ENCODE measurements at places on chromosomes 13 and 19.

DNA sequence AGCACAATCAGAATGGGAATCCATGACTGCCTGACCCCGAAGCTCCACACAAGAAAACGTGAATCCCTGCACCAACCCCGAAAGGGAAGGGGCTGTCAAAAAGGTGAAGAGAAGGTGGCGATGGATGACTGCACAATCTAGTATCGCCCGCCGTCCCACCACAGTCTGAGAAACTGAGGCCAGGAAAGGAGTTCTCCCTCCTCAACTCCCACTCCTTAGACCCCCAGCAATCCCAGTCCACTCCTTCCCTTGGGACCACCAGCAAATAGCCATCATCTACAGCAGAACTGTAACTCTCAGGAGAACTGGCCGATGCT, 451 bp downstream of the NOSIP start:
- no peak for DNase-seq

DNA sequence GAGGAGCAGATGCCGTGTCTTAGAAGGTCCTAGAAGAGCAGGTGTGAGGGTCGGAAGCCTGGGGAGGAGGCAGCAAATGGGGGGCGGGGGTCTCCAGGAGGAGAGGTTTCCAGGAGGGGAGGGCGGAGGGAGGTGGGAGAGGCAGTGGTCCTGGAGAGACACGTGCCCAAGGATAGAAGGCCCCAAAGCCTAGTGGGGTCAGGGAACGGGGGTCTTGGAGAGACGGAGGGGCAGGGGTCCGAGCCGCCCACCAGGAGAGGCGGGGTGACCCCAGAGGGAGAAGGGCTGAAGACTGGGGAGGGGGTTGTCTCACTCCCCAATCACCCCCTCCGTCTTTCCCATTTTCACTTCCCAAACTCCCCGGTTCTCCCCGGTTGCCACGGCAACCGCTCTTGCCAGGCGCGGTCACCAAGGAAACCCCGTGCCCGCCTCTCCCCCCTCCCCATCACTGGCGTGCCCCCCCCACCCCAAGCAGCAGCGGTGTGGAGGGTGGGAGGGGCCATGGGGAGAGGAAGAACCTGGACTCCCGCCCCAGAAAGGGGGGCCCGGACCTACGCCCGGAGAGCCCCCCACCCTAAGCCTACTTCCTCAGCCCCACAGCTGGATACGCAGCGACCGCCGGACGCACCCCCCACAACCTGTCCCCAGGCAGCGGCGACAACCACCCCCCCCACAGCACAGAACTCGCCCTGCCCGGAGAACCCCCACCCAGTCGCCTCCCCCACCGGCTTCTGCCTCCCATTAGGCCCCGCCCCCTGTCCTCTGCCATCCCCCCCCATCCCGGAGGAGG, 988 bp downstream of the LRRC4B start:
- DNase-seq, result no peak

- no peak for DNase-seq
Measured at GRCh38 chr13:66689628-66690027, 540.5 kb downstream of the PCDH9 start.

GRCh38 chr19:40445780-40446262, 1.7 kb upstream of the SERTAD3 start:
- DNase-seq, result no peak

DNA sequence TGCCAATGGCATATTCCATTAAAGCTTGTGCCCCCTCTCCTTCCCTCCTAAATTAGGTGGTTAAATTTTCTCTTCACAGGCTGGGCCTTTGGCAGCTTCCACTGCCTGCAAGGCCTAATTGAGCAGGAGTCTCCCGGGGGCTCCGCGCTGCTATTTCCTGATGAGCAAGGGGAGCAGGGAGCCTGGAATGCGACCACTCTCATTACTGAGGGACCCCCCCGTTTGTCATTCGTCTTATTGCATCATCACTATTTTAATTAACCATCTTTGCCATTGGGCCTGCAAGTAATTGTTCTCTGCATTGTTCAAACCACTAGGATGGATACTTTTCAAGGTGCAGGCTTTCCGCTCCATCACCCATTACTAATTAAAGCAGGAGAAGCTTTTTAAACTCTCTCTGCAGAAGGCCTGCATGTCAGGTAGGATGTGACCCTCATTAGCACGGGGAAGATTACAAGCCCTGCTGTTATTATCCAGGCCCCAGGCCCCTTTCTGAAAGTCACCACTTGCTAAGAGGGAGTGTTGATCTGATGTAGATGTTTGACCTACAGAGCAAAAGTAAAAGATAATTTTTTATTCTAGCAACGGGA, 142.3 kb downstream of the OXGR1 start:
- DNase-seq, result no peak

GRCh38 chr19:29804493-29804892, 7.3 kb upstream of the CCNE1 start:
- DNase-seq, result no peak

GRCh38 chr19:50803633-50804419, 13.6 kb downstream of the ACP4 start:
- no peak for DNase-seq

DNA sequence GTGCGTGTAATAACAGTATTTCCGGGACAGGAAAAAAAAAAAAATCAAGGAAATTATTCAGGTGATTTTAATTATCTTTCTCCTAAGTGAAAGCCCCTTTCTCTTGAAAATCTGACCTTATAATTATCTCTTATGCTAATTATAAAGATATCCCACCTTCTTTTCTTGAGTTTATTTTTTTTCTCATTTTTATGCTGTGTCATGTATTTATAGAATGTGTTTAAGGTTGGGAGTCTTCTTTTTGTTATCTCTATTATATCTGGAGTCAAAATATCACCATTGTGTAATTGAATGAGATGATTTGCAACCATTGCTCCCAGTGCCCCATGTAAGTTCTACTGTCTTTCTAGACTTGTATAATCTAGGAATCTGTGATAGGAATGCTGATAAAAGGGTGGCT, 3.0 kb downstream of the TMEM255B start:
- no peak for DNase-seq

GRCh38 chr19:3142292-3142670, 6.4 kb downstream of the GNA15 start:
- no peak for DNase-seq

- DNase-seq, result peak; percentile 70
Measured at GRCh38 chr19:31502536-31503170, 153.4 kb upstream of the TSHZ3 start.

- DNase-seq, result no peak
Measured at GRCh38 chr19:15337202-15337601, 4.9 kb upstream of the BRD4 start.

- DNase-seq, result no peak
Measured at GRCh38 chr19:11382898-11383705, 1.0 kb downstream of the EPOR start.

- DNase-seq, result no peak
Measured at GRCh38 chr13:99725644-99726043, 224.4 kb downstream of the TM9SF2 start.

DNA sequence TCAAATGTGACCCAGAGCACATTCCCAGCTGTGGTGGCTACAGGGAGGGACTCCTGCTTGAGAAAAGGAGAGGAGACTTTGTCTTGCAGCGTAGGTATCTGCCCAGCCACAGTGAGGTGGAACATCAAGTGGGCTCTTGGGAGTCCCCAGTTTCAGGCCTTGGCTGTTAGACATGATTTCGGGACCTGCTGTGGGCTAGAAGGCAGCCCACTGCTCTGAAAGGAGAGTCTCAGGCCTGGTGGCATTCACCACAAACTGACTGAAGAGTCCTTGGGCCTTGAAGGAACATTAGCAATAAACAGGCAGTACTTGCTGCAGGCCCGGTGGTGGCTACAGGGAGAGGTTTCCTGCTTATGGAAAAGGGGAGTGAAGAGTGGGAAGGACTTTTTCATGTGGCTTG, 61.8 kb upstream of the TEX29 start:
- DNase-seq, result peak; percentile 58
